ENCODE measurements at places on chromosomes 5 and 9.

DNA sequence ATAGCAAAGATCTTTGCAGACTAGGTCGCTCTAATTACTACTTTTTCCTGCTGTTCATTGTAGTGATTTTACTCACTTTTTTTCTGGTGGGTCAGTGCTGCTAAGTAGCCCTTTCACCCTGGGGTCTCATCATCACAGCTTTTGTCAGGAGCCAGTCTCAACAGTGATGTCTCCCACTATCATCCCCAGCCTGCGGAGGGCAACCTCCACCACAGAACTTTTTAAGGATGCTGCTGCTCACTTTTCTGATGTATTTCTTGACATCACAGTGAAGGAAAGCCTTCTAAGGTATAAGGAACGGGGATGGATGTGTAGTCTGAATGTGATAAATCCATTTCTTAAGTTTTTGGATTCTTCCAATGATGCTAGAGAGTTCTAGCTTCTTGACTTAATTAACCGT is 242.5 kb upstream of the RIOK2 start:
- no peak for DNase-seq

DNA sequence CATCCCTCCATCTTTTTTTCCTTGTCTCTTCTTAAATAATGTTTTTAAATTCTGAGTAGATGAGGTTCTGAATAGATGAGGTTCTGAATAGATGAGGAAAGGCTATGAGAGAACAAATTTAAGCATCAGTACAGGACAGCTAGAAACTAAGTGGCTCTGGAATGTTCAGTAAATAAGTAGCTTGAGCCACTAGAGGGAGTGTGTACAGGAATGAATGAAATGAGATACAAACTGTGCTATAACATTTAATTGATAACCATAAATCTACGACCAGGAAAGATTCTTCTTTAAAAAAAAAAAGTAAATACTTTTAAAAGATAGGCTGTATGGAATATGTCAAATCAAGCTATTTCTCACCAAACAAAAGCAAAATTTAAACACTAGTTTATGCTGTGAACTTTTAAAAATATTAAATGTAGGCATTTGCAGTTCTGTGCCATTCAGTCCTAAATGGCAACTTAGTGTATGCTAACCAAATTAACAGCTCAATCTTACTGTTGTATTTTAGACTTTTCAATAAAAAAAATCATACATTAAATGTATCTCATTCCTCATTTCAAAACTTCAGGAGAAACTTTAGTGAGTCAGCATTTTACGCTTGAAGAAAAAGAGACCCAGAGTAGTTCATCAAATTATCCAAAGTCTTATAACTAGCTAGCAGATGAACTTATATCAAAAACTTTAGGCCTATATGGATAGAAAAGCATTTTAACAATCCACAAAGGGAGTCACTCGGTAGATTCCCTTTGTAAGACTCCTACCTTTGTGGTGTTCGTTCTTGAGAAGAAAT is 70.4 kb upstream of the SNX2 start:
- no peak for DNase-seq

GRCh38 chr5:131406975-131407638 is 143.3 kb downstream of the CDC42SE2 start:
- no peak for DNase-seq

- no peak for DNase-seq
Measured at GRCh38 chr5:119878712-119879111, 249.4 kb downstream of the FAM170A start.

DNA sequence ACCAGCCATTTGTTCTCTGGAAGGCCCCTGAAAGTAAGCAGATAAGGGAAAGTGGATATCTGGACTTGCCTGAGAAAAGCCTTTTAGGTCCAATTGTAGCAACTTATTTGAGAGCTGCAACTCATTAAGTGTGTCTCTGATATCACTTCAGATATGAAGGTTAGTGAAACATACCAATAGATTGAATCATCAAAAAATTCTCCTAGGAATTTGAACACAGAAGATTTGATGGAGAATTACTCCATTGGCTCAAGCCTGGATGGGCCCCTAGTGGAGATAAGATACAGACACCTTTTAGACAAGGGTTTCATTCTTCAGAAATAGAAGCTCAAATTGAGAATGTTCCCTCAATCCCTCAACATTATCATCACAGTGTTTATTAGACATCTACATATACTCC is 356.7 kb downstream of the NDUFS4 start:
- no peak for DNase-seq

DNA sequence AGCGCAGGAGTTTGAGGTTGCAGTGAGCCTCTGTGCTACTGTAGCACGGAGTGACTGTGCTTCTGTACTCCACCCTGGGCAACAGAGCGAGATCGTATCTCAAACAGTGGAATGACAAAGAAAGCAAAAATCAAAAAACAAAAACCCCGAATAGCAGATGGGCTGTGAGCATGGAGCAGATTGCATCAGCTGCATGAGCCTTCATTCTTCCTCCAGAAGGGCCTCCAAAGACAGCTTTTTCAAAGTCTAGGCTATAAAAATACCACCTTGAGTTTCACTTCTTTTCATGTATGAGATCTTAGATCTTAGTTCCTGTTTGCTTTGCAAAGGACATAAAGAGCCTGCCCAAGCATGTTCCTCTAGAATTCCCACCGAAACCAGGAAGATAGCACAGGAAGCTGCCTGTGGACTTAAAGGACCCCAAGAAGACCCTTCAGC is 15.0 kb upstream of the HSPB3 start:
- no peak for DNase-seq

DNA sequence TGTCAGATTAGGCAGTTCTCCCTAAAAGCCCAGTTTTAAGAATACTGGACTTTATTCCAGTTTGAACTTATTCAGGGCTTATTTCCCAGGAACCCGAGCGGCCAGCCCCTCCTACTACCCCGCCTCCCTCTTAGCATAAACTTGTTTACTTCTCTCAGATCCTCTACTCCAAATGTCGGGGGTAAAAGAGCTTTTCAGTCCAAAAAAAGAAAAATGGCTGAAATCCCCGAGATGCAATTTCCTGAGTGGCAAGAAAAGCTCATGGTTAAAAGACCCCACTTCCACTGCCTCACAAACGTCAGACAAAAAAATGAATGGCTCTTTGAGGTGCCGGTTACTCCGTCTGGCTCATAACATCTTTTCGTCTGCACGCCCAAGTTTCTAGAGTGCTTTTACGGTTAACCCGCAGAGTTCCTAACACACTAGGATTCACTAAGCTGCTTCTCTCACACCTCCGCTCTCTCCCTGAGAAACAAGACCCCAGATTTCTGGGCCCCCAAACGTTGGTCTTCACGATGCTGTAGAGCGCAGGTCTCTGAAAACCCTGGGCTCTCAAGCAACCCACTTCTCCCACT is 402 bp downstream of the BRD8 start:
- DNase-seq = no peak

DNA sequence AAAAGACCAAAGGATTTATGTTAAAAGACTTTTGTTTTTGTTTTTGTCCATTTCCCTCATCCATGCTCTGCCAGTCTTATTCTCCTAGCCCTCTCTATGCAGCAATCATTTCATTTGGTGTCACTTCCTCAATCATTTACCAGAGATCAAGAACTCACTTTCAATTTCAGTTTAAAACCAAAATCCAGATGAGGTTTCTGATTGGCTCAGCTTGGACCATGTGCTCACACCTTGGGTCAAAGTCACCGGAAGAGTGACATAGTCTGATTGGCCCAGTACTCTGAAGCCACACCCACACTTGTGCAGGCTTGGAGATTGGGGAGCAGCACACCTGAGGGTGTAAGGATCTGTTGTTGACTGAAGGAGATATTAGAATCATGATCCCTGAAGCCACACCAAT is 79.6 kb downstream of the TLR4 start:
- DNase-seq = no peak

GRCh38 chr9:120438111-120438510 is 141.9 kb downstream of the CDK5RAP2 start:
- no peak for DNase-seq
